ENCODE measurements at places on chromosomes 1 and 21.

GRCh38 chr21:15446223-15446622 lies 283.6 kb upstream of the USP25 start:
- DNase-seq: no peak

DNA sequence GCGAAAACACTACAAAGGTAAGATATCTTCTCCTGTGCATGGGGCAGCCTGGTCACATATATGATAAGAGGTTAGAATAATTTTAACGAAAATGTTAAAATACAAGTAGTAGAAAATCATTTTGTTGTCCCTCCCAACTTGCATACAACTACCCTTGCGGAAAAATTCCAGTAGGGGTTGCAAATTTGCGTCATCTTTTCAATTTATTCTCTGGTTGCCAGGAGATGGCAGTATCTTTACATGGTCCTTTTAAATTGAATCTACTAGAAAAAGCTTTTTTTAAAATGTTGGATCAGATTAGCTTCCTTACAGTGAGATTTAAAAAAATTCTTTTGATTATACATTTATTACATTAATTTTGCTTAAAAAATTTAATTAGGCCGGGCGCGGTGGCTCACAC lies 10.9 kb downstream of the S100PBP start:
- DNase-seq: no peak

DNA sequence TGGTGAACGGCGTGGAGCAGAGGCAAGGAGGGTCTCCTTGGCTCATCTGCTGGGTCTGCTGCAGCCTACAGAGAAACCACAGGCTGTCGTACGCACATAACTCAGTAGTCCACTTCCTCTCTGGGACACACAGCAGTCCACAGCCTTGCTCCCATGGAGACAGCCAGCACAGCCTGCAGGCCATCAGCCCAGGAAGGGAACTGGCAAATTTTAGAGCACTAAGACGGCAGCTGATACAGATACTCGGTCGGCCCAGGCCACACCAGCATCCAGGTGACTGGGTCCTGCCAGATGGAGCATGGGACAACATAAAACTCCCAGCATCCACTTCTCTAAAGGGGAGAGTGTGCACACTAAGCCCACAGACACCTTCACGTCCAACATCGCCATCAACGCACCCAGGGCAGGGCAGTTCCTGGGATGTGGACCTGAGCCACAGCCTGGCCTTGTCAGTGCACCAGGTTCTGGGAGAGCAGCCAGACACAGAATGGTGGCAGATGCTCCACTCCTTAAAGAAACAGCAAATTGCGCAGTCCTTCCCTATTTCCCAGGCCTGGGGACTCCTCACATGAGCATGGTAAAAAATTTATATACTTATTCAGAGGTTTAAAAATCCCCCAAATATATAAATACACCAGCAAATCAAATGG lies 247.1 kb upstream of the RAB4A start:
- DNase-seq: no peak

DNA sequence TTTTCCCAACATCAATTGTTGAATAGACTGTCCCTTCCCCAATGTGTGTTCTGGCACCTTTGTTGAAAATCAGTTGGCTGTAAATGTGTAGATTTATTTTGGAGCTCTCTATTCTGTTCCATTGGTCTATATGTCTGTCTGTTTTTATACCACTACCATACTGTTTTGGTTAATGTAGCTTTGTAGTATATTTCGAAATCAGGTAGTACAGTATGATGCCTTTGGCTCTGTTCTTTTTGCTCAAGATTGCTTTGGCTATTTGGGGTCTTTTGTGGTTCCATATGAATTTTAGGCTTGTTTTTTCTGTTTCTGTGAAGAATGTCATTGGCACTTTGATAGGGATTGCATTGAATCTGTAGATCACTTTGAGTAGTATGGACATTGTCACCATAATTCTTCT lies 8.1 kb downstream of the ACOT11 start:
- DNase-seq: no peak

DNA sequence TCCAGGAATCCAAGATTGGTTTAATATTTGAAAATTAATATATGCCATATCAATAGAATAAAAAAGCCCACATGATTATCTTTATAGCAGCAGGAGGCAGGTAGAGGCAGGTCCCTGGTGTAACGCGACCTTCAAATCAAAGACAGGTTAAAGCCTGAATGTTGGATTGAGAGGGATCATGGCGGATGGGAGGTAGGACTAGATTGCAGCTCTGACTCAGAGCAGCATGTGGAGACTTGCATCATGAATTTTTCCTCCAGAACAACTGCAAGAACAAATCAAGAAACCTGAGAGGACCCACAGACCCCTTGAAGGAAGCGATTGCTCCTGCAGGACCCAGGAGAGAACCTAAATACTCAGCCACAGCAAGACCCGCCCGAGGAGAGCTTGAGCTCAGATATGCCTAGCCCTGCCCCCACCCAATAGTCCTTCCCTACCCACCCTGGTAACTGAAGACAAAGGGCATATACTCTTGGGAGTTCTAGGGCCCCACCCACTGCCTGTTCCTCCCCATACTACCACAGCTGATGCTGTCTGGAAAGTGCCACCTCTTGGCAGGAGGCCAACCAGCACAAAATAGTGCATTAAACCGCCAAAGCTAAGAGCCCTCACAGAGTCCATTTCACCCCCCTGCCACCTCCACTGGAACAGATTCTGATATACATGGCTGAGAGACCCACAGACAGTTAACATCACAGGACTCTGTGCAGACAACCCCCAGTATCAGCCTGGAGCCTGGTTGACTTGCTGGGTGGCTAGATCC lies 19.5 kb downstream of the S100B start:
- no peak for DNase-seq

GRCh38 chr1:74334147-74334546 lies 99.0 kb downstream of the TNNI3K start:
- DNase-seq: no peak

DNA sequence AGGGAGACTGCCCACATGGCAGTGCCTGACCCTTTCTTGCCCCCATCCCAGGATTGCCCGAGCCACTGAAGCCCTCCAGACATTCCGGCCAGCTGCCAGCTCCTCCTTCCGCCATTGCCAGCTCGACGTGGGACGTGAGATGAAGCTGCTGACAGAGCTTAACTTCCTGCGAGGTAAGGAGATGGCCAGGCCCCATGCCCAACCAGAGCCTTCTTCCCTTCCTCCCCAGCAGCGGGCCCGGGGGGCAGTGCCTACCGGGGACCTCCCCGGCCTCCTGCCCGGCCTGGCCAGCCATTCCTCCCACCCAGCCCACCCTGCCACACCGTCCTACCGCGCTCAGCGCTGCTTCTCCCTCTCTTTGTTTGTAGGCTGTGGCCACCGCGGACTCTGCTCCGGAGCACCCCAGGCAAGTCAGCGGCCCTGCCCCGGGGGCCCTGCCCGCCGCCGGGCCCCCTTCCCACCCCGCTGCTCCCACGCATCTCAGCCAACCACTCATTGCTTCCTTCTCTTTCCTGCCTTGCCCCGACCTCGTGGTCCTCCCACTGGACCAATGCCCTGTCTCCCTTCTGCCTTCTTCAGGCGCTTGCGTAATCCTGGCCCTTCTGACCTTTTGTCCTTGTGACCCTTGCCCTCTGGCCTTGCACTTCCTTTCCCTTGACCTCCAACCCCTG lies 4.9 kb downstream of the TRIM46 start:
- no peak for DNase-seq

DNA sequence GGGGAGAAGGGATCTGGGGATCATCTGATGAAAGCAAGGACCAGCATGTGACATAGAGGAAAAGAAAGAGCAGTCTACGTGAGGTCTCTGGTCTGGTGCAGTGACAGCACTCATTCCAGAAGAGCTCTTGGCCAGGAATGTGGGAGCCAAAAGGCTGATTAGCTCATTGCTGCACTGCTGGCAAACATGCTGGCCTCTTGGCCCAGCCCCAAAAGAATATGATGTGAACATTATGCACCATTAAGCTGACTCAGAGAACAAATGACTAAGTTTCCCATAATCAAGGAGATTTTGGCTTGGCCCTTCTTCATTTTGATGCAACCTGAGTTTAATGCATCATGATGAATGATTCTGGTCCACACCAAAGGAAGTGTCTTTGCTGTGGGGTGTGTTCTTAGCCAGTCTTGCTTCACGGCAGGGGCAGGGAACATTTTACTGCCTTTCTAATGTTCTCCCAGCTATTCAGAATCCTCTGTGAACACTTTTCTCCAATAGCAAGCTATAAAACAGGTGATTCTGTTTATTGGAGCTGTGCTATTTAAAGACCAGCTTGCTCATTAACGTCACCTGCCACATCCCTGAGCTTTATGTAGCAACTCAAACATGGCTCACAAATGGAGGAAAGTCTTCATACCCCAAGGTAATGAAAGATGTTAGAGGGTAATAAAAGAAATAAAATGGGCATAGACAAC lies 55.1 kb downstream of the PCBP3 start:
- DNase-seq: no peak

GRCh38 chr1:162065016-162065415 lies 4.5 kb upstream of the NOS1AP start:
- no peak for DNase-seq

- DNase-seq: no peak
These were observed 470 bp downstream of the PTAFR start for GRCh38 chr1:28175955-28176485.

GRCh38 chr1:154819628-154820590 lies 50.2 kb downstream of the KCNN3 start:
- DNase-seq: no peak

DNA sequence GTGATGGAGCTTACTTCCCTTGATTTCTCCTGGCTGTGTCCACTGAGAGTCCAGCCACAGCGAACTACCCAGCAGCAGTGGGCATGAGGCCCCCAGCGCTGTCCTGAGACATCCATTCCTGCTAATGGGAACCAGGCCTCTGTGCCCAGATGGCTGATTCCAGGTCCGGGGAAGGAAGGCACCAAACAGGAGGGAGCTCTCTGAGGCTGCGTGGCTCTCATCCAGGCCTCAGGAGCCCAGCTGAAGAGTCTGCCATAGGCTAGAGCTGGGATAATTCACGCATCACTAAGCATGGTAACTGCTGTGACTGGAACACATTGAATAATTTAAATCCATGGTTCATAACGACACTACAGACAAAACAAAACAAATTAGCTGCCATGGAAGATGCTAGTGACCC lies 24.7 kb upstream of the LRRC47 start:
- DNase-seq: no peak

GRCh38 chr21:26777166-26777565 lies 68.0 kb downstream of the ADAMTS1 start:
- DNase-seq: no peak

DNA sequence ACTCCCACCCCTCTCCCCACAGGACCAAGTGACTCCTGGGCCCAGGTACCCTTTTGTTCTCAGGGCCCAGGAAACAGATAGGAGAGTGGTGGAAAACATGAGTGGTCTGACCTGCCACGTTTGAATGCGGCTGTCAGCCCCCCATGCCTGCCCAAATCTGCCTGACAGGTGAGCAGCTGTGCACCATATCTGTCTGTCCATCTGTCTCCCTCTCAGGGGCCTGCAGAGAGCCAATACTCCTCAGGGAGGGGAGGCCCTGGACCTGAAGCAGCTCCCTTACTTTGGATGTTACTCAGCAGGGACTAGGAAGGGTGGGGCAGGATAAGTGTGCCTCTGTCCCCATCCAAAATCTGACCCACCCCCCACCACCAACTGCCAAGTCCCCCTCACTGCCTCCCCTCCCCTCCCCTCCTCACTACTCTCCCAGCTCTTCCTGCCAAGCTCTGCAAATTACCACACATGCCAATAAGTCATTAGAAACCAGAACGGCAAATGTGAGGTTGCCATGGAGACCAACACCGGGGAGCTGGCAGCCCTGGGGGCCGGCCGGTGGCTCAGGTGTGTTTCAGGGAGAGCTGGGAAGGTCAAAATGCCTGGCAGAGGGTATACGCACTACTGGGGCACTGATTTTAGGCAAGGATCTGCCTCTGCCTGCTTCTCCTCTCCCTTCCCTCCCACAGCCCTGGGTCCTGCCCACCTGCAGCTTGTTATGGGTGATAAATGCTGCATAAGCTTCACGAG lies 11.5 kb downstream of the LRRN2 start:
- DNase-seq: no peak

DNA sequence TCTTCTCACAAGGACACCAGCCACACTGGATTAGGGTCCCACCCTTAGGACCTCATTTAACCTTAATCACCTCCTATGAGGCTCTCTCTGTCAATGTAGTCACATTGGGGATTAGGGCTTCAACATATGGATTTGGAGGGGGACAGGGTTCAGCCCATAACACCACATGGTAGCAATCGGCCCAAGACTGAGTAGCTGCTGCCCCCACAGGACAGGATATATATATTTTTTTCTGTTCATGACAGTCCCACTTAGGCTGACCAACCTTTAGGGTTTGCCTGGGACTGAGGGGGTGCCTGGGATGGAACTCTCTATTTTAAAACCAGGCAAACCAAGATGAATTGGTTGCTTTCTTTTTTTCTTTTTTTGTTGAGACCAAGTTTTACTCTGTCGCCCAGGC lies 8.2 kb upstream of the ACTL8 start:
- DNase-seq: no peak

- no peak for DNase-seq
These were observed 97.0 kb upstream of the DPH5 start for GRCh38 chr1:101122452-101123166.

DNA sequence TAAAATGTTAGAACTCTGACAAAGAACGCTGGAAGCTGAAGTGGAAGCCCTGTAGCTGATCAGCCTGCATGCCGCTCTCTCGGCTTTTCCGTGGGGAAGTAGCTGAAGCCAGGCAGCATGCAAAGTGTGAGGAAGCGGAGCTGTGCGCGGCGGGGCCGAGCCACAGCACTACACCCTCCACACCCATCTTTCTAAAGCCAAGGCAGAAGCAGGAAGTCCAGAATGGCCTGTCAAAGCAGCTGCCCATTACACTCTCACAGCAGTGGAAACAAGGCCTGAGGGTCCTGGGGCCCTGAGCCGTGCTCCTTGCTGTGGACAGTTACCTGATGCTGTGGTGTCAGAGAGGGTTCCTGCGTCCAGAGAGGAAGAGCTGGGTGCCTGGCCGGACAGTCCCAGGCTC lies 69.6 kb downstream of the UBR4 start:
- no peak for DNase-seq

DNA sequence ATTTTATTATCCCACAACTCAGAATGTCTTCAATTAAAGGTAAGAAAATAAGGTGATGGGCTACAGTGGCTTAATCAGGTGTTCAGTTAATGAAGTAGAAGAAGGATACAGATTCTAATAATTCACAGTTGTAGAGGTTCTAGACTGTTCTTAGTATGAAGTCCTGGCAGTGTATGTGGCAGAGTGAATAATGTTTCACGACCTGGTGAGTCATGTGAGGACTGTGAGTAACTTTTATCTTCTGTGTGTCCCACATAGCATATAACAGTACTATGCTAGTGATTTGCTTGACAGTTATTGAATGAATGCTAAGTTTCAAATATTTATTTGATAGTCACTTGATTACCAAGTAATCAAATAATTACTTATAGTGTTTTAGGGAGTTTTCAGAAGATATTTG lies 20.0 kb downstream of the SLC16A4 start:
- no peak for DNase-seq

DNA sequence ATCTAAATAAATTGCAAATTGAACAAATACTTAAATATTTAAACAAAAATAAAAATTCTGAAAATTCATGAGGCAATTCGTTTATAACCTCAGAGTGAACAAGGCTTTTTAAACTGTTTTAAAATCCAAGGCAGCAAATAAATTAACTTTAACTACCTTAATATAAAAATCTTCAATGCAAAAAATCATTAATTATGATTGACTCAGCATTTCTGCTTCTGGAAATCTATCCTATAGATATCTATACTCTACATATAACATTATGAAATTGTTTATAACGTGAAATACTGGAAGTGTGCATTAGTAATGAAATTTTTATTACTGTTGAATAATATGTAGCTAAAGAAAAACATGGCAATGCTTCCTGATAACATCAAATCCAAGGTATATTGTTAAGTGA lies 92.4 kb downstream of the ADAMTS1 start:
- DNase-seq: no peak

GRCh38 chr1:211912038-211912437 lies 81.5 kb upstream of the LPGAT1 start:
- DNase-seq: no peak
